ENCODE measurements at places on chromosomes 4 and X.

- DNase-seq, result no peak
Observed at GRCh38 chrX:108217876-108218275, 126.3 kb downstream of the ATG4A start.

- DNase-seq, result no peak
Observed at GRCh38 chr4:148204892-148205291, 237.3 kb downstream of the NR3C2 start.

DNA sequence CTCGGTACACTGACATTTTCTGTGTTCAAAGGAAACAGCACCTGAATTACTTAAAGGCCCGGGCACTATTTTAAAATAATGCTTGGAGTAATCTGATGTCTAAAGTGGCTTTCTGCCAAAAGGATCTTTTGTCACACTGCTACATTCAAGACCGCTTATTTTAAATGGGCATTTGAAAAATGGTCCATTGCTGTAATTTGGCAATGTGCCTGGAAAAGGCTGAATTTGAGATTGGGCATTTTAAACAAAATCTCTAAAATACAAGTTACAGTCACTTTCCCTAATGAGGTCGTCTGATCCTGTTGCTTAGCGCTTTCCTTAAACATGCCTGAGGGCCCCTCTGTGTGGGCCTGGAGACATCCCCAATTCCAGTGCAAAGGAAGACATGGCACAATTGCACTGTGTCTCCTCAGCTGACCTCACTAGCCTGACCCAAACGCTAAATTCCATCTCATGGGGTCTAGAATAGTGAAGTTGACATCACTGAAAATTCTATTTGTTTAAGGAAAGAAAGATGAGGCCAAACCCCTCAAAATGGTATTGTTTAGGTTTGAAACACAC, 214.2 kb downstream of the GPC3 start:
- DNase-seq, result no peak

DNA sequence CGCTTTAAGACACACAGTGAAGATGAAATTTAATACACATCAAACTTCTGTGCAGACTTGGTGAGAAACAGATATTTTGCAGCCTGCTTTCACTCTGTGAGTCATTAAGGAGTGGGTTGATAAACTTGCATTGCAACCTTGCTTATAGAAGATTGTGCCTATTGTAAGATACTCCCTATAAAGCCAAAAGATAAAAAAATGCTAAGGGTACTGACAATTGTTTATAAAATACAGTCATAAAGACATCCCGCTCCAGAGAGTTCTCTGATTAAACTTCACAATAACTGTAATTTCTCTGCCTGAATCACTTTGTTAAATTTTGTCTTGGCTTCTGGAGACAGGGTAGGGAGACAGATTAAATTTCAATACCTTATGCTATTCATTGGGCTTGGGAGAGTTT, 49.1 kb downstream of the GALNT7 start:
- DNase-seq, result no peak

GRCh38 chrX:104135677-104136076, 21.1 kb downstream of the SLC25A53 start:
- DNase-seq, result no peak

GRCh38 chr4:113314426-113314825, 265.0 kb downstream of the ANK2 start:
- no peak for DNase-seq

DNA sequence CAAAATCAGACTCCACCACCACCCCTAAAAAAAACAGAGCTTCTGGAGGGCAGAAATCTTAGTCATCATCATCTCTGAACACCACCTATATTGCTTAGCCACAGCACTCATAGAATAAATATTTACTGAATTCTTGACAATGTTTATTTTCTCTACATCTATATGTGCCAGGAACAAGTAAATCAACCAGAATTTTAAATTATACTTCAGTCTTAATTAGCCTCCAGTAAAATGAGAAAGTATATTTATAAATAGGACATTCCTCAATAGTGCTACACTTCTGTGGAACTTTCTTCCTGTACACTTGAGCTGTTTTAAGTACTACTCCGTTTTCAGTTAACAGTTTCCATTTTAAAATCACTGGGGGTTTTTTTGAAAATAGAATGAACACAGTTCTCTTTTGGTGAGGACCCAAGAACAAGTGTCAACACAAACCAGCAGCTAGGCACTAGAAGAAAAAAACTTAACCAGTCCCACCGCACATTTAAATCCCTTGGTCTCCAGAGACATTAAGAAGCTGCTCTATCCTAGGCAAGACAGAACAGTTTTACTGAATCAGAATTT, 25.5 kb downstream of the SMIM14 start:
- no peak for DNase-seq

GRCh38 chr4:15833801-15834200, 55.7 kb downstream of the CD38 start:
- DNase-seq, result no peak

Measured in mesendoderm (in vitro differentiated cells).